ENCODE measurements at places on chromosomes 5 and 9. TPM values are rescaled to one million over a fixed set of nuclear protein-coding genes. Genes with fewer than 3 reads are reported as not detected.

Gene CCDC69
- total RNA-seq = 77.3 TPM

Gene GFI1B
- total RNA-seq = not detected

Gene PCDHGB3
- total RNA-seq = 0.23 TPM

Gene LRRC19
- total RNA-seq = not detected

Gene IFNA7
- total RNA-seq = not detected

Gene PRPF4
- 31.7 TPM for total RNA-seq

Gene IFNA21
- not detected for total RNA-seq

GRCh38 chr5:96781031-96781971, 26.4 kb downstream of the ERAP1 start:
- DNase-seq = no peak

- no peak for DNase-seq
Observed at GRCh38 chr9:90773617-90774016, 28.0 kb upstream of the SYK start.

GRCh38 chr5:28403846-28404245, 1365.5 kb upstream of the CDH9 start:
- no peak for DNase-seq

DNA sequence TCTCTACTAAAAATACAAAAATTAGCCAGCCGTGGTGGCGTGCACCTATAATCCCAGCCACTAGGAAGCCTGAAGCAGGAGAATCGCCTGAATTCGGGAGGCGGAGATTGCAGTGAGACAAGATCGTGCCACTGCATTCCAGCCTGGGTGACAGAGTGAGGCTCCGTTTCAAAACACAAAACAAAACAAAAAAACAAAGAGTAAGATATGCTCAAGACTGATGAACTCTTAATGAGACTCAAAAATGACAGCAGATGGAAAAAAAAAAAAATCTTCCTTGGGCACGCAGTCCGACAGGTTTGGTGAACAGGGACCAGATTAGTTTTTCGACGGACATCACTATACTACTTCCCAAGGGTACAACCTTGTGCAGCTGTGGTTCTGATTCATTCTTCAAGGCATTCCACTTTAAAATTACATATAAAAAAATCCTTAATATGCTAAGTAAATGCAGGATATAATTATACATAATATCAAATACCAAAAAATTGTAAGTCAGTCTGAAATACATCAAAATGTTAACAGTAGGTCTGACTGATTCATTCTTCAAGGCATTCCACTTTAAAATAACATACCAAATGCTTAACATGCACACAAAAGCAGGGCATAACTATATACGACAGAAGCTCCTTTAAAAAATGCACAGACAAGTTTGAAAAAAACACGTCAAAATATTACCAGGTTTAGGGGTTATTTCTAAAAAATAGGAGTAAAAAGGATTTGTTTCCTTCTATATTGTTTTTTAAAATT, 12.3 kb downstream of the PSIP1 start:
- DNase-seq = no peak

DNA sequence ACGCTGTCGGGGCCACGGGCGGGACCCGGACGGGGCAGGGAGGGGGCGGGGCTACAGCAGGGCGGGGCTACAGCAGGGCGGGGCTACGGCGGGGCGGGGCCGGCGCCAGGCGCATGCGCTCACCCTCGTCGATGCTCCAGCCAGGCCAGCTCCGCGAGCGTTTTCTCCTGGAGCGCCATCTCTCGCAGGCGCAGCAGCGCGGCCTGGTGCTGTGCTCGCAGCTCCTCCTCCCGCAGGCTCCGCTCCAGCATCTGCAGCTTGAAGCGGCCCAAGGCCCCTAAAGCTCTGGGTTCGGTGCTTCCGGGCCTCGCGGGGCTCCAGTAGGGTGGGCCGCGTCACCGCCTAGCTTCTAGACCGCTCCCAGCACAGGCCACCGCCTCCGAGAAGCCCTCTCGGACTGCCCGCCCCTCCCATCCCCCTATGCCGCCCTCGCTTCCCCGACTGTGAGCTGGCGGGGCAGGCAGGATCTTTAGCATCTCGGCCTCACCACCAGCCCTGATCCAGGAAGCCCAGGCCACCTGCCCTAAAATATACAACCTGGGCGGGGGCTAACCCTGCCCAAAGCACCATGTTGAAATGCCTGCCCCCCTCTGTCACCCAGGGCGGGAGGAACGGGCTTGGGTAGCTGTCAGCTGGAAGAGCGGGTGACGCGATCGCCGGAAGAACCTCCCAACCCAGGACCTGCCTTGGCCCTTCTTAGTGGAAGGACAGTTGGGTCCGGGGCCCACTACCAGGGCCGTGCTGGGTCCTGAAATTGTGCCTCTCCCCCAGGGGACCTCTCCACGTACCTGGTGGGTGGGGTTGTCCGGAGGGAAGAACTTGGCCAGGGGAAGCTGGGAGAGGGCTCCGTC, 21.9 kb upstream of the QSOX2 start:
- DNase-seq = no peak

DNA sequence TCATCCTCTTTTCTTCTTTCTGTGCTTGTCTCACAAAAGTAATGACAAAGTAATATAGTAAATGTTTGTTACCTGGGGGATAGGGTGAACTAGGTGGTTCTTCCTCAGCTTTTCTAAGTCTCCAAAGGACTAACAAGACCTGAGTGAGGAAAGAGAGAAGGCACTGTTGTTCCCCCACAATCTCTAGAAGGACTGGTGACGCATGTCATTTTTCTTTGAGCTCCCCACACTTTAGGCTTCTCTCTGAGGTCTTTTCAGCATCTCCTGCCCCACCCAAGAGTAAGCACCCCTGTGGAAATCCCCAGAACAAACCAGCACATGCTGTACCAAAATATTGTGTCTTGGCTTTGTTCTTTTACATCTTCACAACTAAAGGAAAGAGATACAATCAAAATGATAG, 2.4 kb upstream of the IL7R start:
- DNase-seq = no peak

GRCh38 chr9:69485466-69485865, 160.5 kb downstream of the ENTREP1 start:
- no peak for DNase-seq

All from GM12878 (cell line).